ENCODE measurements at places on chromosomes 16 and 17. TPM values are rescaled to one million over a fixed set of nuclear protein-coding genes. Genes with fewer than 3 reads are reported as not detected.

GRCh38 chr16:68079626-68080344 is 5.4 kb upstream of the NFATC3 start:
- no peak overlapping the region for H3K4me3 ChIP-seq
- peaks cover 12% of the 10 kb centered on the region for H3K4me1 ChIP-seq
- DNase-seq, result no peak
- no peaks in the 10 kb centered on the region for H3K36me3 ChIP-seq
- no peaks in the 10 kb centered on the region for H3K27me3 ChIP-seq
- peak overlapping the region; percentile 46 for H3K27ac ChIP-seq

- no peaks in the 10 kb centered on the region for H3K36me3 ChIP-seq
- DNase-seq, result no peak
- peaks cover 14% of the 10 kb centered on the region for H3K4me1 ChIP-seq
- H3K4me3 ChIP-seq, result no peak overlapping the region
- H3K27ac ChIP-seq, result no peak overlapping the region
Measured at GRCh38 chr16:67397812-67398545, 4.7 kb upstream of the TPPP3 start.

GRCh38 chr16:30525844-30526136 is 576 bp downstream of the ZNF768 start:
- peak overlapping the region; percentile 86 for H3K4me3 ChIP-seq
- H3K27me3 ChIP-seq, result no peaks in the 10 kb centered on the region
- peak overlapping the region; percentile 96 for H3K27ac ChIP-seq
- DNase-seq, result no peak

DNA sequence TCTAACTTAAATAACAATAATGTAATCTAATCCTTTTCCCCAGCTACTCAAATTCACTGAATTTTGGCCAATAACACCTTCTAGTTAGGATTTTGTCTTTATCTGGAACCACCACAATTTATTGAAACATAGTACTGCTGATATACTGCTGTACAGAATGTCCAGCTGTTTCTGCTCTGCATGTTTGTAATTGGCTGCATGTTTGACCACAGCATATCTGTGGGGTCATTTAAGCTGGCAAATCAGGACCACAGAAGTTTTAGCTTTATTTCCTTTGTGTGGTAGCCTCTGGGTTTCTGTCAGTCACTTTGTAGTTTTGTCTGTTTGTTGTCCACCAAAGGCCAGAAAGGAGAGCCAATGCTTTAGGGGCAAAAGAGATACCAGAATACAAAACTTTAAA is 22.2 kb upstream of the RAB11FIP4 start:
- no peaks in the 10 kb centered on the region for H3K4me1 ChIP-seq
- DNase-seq, result no peak
- no peak overlapping the region for H3K4me3 ChIP-seq
- H3K36me3 ChIP-seq, result peaks cover 6% of the 10 kb centered on the region

DNA sequence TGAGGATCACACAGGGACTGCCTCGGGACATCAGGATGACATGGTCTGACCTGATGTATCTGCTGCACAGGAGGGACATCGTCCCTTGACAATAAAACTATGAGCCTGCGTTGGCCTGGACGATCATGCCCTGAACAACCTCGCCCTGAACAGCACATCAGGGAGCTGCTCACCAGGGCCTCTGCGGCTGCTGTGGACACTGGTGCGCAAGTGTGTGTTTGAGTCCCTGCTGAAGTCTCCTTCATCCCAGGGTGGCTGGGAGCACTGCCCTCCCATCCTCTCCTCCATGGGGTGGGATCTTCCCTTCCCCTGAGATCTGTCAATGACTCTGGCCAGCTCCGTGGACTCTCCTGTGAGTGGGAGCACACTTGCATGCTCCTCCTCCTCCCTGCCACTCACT is 257.8 kb downstream of the RBFOX3 start:
- no peak overlapping the region for H3K27ac ChIP-seq
- peaks cover 5% of the 10 kb centered on the region for H3K27me3 ChIP-seq
- no peaks in the 10 kb centered on the region for H3K36me3 ChIP-seq
- no peak for DNase-seq
- no peak overlapping the region for H3K4me3 ChIP-seq

- no peaks in the 10 kb centered on the region for H3K27me3 ChIP-seq
- H3K4me1 ChIP-seq, result no peaks in the 10 kb centered on the region
- DNase-seq, result no peak
- peaks cover 74% of the 10 kb centered on the region for H3K36me3 ChIP-seq
- H3K27ac ChIP-seq, result no peak overlapping the region
Measured at GRCh38 chr17:36498155-36498554, 11.7 kb downstream of the ZNHIT3 start.

DNA sequence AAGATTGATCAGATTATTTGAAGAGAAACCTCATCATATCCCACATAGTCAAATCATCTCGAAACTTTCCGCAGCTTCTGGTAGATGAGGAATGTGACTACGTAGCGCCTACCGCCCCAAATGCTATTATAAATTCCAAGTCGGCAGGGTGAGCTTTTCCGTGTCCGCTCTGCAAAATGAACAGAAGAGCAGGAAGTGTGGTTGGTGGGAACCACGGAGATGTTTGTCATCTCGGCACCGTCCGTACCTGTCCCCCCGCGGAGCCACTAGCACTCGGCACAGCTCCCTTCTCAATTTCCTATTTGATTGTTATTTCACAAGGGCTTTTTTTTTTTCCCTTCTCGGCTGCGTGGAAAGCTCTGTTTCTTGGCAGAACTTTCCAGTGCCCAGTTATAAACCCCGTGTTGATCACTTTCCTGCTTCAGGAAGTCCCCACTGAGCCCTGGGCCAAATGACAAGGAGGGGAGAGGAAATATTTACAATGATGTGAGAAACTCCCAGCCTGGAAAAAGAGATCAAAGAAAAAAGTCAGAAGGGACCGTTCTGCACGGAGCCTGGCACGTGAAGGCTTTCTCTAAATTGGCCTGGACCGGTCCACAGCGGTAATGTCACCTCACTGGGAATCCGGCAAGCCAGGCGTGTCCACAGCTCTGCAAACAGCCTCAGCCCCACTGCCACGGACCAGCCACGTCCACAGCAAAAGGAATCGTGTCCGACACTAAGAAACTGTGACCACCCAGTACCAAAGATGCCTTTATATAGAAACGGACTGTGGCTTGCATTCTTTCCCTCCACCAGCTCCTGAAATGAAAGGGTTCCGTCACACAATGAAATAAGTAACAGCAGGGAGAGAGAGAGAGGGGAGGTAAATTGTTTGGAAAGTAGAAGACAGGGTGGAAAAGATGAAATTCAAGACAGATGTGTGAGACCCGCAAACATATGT is 65.0 kb downstream of the MRM3 start:
- no peak for DNase-seq
- no peaks in the 10 kb centered on the region for H3K4me1 ChIP-seq
- H3K36me3 ChIP-seq, result no peaks in the 10 kb centered on the region
- H3K27ac ChIP-seq, result peak overlapping the region; percentile 53

DNA sequence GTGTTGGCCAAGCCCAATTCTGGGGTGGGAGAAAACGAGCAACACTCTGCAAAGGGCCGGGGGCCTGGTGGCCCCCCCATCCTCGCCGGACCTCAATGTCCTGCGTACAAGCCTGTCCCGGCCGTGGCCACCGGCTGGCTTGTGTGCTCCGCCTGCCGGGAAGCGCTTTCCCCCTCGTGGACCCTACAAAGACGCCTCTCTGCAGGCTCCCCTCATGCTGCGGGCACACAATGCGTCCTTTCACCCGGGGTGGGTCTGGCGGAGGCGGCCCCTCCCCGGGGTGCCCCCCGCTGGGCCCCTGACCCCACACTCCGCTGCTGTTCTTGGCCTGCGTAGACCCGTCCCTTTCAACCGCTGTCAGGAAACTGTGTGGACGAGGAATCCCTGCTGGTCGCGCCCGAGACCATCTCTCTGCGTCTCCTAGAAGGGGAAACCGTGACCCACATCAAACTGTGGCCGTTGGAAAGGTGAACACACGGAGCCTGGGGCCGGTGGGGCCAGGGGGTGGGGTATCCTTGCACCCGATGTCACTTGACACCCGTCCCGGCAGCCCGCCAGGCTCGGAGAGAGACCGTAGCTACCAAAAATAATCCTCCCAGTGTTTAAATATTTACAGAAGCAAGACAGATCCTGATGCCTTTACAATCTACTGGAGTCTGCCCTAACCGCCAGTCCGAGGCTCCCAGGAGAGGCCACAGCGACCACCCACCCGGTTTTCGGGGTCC is 43.6 kb downstream of the TBC1D16 start:
- no peak overlapping the region for H3K27ac ChIP-seq
- peak overlapping the region; percentile 44 for H3K4me3 ChIP-seq
- DNase-seq, result no peak
- H3K27me3 ChIP-seq, result no peaks in the 10 kb centered on the region
- no peaks in the 10 kb centered on the region for H3K36me3 ChIP-seq
- H3K4me1 ChIP-seq, result peaks cover 5% of the 10 kb centered on the region

DNA sequence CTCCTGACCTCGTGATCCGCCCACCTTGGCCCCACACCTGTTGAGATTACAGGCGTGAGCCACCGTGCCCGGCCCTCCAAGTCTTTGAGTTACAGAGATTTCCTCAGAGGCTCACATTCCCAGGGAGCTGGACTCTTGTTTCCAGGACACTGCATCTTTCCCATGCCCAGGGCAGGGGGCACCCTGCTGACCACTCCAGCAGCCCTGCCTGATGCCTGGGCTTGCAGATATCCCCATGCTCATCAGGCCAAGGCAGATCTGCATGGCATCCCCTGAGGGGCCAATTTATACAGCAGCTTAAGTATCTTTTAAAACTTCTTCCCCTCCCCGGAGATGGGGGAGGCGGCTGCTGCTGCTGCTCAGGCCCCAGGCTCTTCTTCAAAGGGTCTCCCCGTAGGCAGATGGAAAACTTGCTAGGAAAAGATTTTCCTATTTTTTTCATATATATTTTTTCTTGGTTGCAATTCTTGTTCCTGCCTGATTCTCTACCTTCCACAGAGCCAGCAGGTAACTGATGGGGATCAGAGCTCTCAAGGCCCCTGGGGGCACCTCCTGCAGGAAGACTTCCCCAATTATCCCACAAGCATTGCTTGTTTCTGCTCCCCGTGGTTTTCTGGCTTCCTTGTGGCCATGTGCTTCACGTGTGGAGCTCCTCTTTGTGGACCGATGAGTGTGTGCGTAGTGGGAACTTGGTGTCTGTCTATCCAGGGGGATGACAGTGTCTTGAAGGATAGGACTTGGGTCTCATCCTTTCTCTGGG is 102.2 kb upstream of the SDK2 start:
- no peaks in the 10 kb centered on the region for H3K36me3 ChIP-seq
- no peak overlapping the region for H3K27ac ChIP-seq
- peaks cover 4% of the 10 kb centered on the region for H3K27me3 ChIP-seq
- no peak overlapping the region for H3K4me3 ChIP-seq

GRCh38 chr17:73261952-73262675 is 434 bp upstream of the CPSF4L start:
- H3K4me3 ChIP-seq, result no peak overlapping the region
- no peak for DNase-seq
- no peaks in the 10 kb centered on the region for H3K4me1 ChIP-seq
- H3K36me3 ChIP-seq, result no peaks in the 10 kb centered on the region
- no peaks in the 10 kb centered on the region for H3K27me3 ChIP-seq
- no peak overlapping the region for H3K27ac ChIP-seq

DNA sequence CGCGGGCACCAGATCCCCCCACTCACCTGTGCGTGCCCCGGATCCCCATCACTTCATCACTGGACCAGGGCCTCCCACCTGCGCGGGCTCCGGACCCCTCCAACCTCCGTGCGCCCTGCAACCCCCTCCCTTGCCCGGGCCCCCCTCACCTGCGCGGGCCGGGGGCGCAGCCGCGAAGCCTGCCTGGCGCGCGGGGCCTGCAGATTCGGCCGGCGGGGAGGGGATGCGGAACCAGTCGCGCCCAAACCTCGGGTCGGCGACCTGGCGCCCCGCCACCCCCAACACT is 202 bp downstream of the CEP131 start:
- no peaks in the 10 kb centered on the region for H3K4me1 ChIP-seq
- peak overlapping the region; percentile 87 for H3K4me3 ChIP-seq
- no peaks in the 10 kb centered on the region for H3K27me3 ChIP-seq
- H3K36me3 ChIP-seq, result no peaks in the 10 kb centered on the region

GRCh38 chr16:2500918-2501750 is 12.6 kb upstream of the ATP6V0C start:
- DNase-seq, result no peak
- no peaks in the 10 kb centered on the region for H3K27me3 ChIP-seq
- H3K36me3 ChIP-seq, result no peaks in the 10 kb centered on the region
- H3K4me3 ChIP-seq, result peak overlapping the region; percentile 38

GRCh38 chr17:9162275-9162985 is 141.1 kb downstream of the NTN1 start:
- no peaks in the 10 kb centered on the region for H3K36me3 ChIP-seq
- DNase-seq, result peak; percentile 94
- H3K27me3 ChIP-seq, result no peaks in the 10 kb centered on the region
- peak overlapping the region; percentile 85 for H3K27ac ChIP-seq
- H3K4me1 ChIP-seq, result peaks cover 29% of the 10 kb centered on the region
- H3K4me3 ChIP-seq, result peak overlapping the region; percentile 15

DNA sequence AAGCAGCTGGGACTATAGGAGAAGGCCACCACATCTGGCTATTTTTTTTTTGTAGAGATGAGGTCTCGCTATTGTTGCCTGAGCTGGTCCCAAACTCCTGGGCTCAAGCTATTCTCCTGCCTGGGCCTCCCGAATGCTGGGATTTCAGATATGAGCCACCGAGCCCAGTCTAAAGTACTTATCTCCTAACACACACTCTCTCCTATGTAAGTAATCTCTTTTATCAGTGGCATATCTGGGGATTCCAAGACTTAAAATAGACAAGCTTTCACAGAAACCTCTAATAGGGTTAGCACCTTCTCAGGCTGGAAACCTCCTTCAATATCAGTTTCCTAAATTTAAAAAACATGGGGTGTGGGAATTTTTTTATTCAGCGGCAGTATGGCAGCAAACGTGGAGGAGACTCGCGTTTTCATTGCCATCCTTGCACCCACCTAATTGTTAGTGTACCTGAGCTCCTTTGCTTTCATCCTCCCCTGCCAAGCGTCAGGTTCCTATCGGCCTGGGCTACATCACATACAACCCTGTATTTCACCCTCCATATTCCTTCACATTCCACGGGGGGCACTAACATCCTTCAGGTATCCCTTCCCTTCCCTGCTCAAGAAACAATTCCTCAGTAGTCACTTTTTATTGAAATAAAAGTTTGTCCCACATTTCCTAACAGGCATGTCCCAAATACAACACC is 1.1 kb downstream of the EZH1 start:
- H3K36me3 ChIP-seq, result no peaks in the 10 kb centered on the region
- peak overlapping the region; percentile 93 for H3K27ac ChIP-seq
- peaks cover 11% of the 10 kb centered on the region for H3K4me1 ChIP-seq

DNA sequence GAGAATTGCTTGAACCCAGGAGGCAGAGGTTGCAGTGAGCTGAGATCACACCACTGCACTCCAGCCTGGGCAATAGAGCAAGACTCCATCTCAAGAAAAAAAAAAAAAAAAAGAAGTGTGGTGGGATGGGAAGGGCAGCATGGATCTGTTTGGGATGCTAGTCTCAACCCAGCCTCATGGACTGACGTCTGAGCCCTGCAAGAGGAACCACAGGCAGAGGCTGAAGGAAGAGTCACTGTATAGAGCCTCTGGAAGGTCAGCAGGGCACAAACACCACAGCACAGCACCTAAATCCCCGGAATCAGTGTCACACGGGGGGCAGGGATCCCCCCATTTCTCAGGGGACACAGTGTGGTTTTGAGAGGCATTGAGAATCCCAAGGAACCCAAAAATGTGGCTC is 10.9 kb upstream of the CXCL16 start:
- no peak overlapping the region for H3K4me3 ChIP-seq
- no peaks in the 10 kb centered on the region for H3K4me1 ChIP-seq
- DNase-seq, result no peak
- H3K27me3 ChIP-seq, result peaks cover 7% of the 10 kb centered on the region
- no peak overlapping the region for H3K27ac ChIP-seq

Gene FKBP10
- total RNA-seq, result 388 TPM

Gene PRSS33
- total RNA-seq, result 15.4 TPM

Gene ABI3
- total RNA-seq, result 35.1 TPM

Gene KIF2B
- not detected for total RNA-seq

Gene EVPLL
- not detected for total RNA-seq

Gene SLFN14
- total RNA-seq, result not detected

Gene ADAD2
- total RNA-seq, result not detected
